ENCODE measurements at places on chromosomes 1 and 21.

DNA sequence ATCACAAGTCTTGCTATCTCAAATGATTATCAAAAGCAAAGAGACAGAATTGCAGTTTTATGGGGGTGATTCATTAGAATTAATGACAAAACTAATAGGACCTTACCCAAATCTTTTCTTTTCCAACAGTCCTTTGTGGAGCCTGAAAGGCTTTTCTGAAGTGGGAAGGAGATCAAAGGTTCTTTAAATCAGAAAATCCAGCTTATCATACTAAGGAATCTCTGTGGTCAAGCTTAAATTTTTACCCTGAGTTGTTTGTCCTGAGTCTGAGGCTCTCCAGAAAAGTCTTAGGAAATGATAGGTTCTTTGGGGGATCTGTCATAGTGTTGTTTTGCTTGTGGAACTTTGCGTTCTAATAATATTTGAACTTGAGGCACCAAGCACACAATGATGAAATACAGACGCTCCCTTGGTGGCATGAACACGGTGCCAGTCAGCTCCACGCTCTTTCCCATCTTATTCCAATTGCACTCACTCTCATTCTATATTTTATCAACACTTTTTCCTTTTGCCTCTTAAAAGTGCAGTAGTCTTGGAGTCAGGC, 38.0 kb upstream of the COL24A1 start:
- no peak for DNase-seq

GRCh38 chr1:161187311-161187710, 10.0 kb upstream of the B4GALT3 start:
- DNase-seq, result no peak

- no peak for DNase-seq
Observed at GRCh38 chr1:163674236-163674635, 352.5 kb downstream of the NUF2 start.

- no peak for DNase-seq
Observed at GRCh38 chr1:205767248-205767647, 8.0 kb downstream of the RAB29 start.

DNA sequence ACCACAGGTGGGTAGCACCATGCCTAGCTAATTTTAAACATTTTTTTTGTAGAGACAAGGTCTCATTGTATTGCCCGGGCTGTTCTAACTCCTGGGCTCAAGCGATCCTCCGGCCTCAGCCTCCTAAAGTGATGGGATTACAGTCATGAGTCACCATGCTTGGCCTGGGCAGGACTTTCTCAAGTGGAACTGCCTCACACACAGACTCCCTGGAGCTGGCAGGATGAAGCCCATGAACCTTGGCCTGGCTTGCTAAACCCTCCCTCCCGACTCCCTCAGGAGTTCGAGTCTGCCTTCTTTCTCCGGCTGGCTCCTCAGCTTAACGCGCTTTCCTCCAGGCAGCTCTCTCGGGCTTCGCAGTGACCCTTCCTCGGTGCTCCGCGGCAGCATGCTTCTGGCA, 7.7 kb upstream of the ECE1 start:
- DNase-seq, result no peak
